Naive thymus-derived CD8-positive, alpha-beta T cell (primary cell): ENCODE measurements at places on chromosomes 5 and 9.

- DNase-seq, result no peak
Observed at GRCh38 chr5:93503598-93504067, 77.4 kb downstream of the NR2F1-AS1 start.

DNA sequence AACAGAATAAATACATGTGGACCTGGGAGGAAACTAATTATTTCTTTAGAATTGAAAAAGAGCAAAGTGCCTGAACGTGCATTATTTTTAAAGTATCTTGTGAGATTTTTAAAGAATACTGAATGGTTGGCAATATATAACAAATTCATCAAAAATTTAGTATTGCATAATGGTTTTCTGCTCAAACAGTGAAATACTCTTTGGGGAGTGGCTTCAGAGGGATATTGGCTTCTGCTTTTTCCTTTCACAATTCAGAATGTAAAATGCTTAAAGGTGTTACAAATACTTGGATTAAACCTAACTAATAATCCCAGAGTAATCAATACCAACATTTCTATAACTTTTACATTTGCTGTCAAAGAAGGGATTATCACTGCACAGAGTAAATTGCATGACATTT is 379.3 kb upstream of the CHD1 start:
- no peak for DNase-seq

GRCh38 chr9:100555471-100555870 is 22.4 kb upstream of the CAVIN4 start:
- no peak for DNase-seq

DNA sequence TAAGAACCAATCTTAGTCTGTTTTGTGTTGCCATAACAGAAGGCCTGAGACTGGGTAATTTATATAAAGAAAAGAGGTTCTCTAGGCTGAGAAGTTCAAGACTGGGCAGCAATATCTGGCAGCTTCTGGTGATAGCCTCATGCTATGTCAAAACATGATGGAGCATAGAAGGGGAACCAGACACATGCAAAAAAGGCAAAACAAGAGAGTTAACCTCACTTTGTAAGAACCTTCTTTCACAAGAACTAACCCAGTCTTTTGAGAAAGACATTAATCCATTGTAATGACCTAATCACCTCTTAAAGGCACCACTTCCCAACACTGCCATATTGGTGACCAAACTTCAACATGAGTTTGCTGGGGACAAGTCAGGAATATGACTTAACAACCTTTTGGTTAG is 37.3 kb downstream of the FSD1L start:
- no peak for DNase-seq

GRCh38 chr5:148855249-148856008 is 29.0 kb downstream of the ADRB2 start:
- DNase-seq, result no peak

GRCh38 chr5:130135506-130135905 is 231.2 kb downstream of the CHSY3 start:
- no peak for DNase-seq

GRCh38 chr9:133710661-133711427 is 27.3 kb downstream of the SARDH start:
- no peak for DNase-seq

DNA sequence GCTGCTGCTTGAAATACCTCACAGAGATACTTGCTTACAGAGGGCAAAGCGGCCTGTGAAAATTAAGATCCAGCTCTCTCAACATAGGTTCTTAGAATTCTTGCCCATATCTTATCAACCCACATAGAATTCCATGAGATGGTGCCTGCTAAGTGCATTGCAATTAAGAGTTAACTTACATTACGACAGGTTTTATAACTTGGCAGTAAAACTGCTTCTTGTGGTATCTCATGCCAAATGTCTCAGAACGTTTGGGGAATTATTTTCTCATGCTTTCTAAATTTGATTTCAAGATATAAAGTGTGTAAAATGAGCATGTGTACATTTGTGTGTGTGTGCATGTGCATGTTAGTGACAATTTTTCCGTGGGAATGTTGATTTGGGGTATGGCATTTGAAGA is 261.2 kb downstream of the SAXO1 start:
- no peak for DNase-seq

DNA sequence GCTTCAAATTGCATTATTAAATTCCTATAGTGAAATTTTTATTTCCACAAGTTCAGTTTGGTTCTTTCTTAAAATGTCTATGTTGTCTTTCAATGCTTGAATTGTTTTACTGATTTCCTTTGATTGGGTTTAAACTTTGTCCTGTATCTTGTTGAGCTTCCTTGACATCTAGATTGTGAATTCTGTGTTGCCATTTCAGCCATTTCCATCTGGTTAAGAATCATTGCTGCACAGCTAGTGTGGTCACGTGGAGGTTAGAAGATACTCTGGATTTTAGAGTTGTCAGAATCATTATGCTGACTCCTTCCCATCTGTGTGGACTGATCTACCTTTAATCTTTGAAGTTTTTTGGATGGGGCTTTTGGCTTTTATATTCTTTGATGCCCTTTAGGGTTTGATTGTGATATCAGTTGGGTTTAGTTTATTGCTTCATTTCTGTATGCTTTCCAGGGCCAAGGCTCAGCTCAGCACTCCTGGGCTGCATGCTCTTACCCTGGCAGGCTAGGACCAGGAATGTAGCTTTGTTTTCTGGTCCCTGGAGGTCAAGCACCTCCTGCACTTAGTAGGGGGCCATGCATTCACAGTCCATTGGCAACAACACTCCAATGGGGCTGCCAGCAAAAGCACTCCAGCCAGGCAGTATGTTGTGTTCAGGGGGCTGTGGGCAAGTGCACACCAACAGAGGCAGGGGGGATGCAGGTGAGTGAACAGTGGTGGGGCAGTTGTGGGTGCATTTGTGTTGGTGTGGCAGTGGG is 141.4 kb downstream of the PRR16 start:
- DNase-seq, result no peak

DNA sequence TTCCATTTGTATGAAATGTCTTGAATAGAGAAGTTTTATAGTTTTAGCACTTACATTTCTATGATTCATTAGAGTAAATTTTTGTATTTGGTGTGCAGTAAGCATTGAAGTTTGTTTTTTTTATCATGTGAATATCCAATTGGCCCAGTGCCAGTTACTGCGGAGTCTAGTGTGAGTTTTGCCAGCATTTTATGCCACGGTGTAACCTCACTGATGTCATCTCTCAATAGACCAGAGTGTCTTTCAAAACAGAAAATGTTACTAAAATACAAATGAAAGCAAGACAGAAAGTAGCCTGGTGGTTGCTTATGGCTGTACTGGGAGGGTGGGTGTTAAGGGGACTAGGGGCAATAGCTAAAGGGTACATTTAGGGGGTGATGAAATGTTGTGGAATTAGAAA is 62.8 kb downstream of the IPPK start:
- no peak for DNase-seq

DNA sequence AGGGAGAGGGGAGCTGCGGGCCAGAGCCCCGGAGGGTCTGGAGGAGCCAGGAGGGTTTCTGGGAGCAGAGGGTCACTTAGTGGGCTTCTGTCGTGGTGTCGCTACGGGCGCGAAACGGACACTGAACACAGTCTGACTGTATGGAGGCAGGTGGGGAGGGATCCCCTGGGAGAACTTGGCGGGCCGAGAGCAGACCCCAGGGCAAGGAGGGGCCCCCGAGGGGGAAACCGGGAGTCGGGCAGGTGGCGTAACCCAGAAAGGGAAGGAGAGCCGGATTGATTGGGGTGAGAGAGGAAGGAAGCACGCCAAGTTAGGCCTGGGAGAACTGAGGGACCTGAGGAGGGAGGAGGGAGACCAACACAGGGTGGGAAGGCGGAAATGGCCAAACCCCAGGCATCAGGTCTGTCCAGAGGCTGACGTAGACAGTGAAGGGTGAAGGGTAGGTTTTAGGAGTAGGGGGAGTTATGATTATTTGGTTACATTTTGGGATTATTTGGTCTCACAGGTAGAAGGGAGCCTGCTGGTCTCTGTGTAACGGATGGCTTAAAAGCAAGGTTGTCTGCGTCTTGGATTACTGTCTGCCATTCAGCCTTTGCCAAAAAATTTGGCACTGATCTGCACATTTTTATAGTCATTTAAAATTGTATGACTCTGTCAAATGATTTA is 3.3 kb upstream of the MSMP start:
- DNase-seq, result no peak

DNA sequence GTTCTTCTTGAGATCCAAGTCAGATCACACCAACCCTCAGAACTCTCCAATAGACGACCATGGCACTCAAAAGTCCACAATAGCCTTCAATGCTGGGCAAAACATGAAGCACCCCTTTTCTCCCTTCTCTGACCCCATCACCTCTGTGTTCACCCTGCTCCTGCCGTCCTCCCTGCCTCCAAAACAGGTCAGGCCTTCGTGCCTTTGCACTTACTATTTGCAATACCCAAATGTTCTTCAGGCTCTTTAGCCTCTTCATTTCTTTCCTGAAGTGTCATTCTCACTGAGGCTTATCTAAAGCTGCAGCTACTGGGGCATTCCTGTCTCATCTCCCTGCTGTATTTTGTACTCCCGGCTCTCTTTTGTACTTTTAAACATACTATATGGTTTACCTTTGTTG is 2.0 kb upstream of the ROPN1L start:
- no peak for DNase-seq

- DNase-seq, result no peak
Observed at GRCh38 chr5:124745928-124746915, at the start of gene ZNF608. TSS of gene ZNF608 (minus strand) at chr5:124746639. CDS start at chr5:124744989, 1,650 bp downstream.

DNA sequence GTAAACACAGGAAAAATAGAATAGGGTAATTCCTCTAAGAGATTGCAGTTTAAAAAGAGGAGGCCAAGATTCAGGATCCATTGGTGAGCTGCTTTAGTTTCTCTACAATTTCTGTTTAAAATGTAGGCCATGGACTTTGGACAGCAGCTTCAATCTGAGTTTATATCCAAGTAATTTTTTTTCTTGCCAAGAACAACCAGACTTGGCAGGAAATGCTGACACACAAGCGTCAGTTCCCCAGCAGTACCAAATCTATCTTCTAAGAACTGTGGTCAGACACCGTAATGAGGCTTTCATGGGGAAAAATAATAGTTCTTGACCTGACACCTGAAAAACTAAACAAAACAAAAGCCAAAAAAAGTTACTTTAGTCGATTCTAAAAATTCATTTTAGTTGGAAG is 528.8 kb downstream of the CSNK1G3 start:
- no peak for DNase-seq

GRCh38 chr9:101387871-101388506 is 3.2 kb upstream of the BAAT start:
- no peak for DNase-seq

GRCh38 chr5:177609076-177610059 is 9.4 kb downstream of the B4GALT7 start:
- DNase-seq, result no peak

DNA sequence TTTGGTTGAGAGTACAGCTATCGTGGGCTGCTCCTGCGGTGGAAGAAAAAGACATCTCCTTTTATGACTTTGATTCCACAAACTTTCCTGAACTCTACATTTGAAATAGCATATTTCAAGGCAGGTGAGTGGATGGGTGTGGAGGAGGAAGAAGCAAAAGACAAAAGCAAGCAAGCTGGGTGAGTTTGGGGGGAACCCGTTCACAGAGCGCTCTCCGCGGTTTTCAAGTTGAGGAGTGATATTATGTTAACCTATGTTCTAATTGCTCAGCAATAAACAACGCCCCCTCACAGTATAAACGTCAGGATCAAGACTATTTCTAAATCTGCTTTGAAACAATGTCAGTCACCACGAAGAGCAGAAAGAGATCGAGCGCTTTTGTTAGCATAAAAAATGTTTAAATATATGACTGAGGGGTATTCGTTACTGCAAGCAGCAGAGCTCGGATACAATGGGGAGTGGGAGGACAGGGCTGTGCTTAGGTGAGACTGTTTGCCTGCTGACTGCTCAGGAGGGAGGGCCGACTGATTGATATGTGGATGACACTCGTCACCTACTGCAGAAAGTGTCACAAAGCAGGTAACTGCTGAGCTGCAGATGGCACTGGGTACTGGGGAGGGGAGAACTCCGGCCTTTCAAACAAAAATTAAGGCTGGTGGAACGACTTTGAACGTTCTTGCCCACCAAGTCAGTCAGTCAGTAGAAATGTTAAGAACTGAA is 236.5 kb downstream of the DRD1 start:
- DNase-seq, result no peak

GRCh38 chr9:109487247-109487646 is 10.9 kb downstream of the PTPN3 start:
- DNase-seq, result no peak

- no peak for DNase-seq
Observed at GRCh38 chr9:113648586-113648985, 185.1 kb downstream of the RGS3 start.

DNA sequence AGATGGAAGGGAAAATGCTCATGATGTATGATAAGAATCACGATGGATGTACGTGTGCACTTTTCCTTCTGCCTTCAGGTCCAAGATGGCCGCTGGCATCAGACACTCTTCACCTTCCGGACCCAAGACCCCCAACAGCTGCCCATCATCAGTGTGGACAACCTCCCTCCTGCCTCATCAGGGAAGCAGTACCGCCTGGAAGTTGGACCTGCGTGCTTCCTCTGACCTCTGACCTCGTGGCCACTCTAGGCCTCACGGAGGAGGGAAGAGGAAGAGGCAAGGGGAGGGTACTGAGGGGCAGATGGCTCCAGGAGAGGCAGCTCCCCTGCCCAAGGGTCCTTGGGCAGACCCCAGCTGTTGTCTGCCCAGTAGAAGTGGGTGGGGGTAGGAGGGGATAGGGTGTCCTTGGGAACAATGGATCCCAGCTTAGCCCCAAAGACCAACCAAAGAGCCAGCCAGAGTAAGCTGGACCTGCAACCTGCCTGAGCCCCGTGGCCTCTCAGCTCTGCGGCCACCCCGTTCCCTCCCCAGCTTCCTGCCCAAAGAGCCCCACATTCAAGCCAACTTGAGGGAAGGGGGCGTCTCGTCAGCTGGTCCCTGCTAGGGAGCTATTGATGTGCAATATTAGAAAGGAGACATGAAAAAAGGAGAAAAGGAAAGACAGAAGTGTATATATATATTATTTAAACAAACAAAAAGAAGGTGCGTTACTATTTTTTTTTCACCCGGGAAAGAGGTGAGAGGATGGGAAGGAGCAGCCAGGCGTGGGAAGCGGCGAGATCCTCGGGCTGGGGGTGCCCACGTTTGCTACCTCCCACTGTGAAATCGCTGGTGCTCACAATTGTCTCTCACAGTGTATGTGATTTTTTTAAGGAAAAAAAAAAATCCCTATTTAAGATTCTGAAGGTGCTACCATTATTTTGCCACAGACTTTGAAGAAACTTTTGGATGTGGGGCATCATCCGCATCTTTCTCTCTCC is 12.1 kb upstream of the ORM1 start:
- no peak for DNase-seq

DNA sequence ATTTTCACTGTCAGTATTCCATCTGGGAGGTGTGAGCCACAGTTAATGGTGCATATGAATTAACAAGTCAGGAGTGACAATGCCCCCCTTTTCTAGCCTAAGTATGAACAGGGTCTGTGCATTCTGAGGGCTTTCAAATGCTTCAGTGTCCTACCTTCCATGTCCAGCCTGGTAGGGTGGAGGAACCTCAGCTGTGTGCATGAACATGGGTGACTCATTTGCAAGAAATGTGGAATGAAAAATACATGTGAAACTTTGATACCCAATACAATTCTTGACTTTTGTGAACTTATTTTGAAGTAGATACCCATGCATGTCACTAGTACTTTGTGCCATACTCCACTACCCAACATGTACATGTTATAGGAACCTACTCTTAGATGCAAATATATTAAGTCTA is 375.8 kb downstream of the SEMA5A start:
- no peak for DNase-seq
